ENCODE measurements at places on chromosomes 7 and 10. TPM values are rescaled to one million over a fixed set of nuclear protein-coding genes. Genes with fewer than 3 reads are reported as not detected.

TEX36 gene
- total RNA-seq = not detected

STMP1 gene
- total RNA-seq = 17.3 TPM

SFTPA2 gene
- not detected for total RNA-seq

IQUB gene
- not detected for total RNA-seq

VIPR2 gene
- 0.55 TPM for total RNA-seq

TMEM273 gene
- 108 TPM for total RNA-seq

SORCS1 gene
- not detected for total RNA-seq

DNA sequence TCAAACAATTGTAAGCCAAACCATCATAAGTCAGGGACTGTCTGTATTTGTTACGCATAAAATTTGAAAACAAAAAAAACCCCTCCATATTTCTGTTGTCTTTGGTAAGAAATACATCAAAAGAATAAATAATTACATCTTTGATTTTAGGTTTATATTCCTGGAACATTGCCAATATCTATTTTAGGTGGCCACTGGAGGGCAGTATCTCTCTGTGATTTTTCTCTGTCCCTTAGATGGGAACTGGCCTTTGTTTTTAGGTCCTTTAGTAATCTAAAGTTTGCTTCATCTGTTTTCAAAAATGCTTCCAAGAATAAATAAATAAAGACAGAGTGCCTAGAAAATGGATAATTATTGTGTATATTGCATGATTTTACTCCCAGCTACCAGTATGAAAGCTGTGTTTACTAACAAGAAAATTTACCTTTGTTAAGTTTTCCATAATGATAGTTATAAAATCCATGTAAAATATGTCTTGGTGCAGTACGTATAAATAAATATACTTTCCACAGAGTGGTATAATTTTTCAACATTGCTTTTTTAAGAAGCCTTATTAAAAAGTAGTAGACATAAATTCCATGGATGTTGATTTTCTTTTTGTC is 64.2 kb downstream of the PHYHIPL start:
- no peak overlapping the region for H3K27ac ChIP-seq
- H3K27me3 ChIP-seq = no peaks in the 10 kb centered on the region
- no peak for DNase-seq
- H3K4me3 ChIP-seq = no peak overlapping the region

DNA sequence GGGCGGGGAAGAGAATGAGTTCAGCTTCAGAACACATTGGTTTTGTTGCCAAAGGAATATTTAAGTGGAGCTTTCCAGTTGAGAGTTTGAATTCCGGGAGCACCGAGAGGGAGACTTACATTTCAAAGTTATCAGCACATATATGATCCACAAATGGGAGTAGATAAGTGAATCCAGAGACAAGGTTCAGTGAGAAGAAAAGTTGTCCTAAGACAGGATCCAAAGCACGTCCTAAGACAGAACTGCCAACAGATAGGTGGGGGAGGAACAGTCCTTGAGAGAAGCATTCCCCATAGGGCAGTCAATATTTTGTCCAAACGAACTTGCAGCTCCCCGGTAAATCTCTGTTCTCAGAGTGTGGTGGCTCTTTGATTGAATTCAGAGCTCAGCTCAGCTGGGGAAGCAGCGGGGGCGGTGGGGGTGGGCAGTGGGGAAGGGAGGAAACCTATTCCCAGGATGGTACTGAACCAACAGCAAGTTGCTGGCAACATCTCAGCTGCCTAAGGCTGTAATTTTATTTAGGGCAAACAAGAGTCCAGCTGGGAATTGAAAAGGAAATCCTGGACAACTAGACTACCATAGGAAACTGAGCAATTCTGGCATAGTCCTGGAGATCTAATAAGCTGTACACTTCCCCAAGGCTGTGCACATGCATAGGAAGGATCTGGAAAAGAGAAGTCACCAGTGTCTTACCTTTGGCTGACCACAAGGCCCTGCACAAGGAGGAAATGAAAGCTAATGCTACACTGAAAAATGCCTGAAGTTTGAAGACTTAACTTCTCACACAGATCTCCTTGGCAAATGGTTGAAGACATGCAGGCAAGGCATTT is 94.2 kb upstream of the CXCL12 start:
- no peak overlapping the region for H3K4me3 ChIP-seq
- no peaks in the 10 kb centered on the region for H3K36me3 ChIP-seq
- no peaks in the 10 kb centered on the region for H3K4me1 ChIP-seq
- H3K27ac ChIP-seq = no peak overlapping the region
- no peak for DNase-seq

GRCh38 chr7:74606101-74606908 is 51.2 kb upstream of the GTF2I start:
- H3K4me3 ChIP-seq = peak overlapping the region; percentile 45
- DNase-seq = peak; percentile 70
- no peak overlapping the region for H3K27ac ChIP-seq
- H3K36me3 ChIP-seq = no peaks in the 10 kb centered on the region

GRCh38 chr7:84799106-84799505 is 387.8 kb downstream of the SEMA3D start:
- no peak for DNase-seq
- H3K27ac ChIP-seq = no peak overlapping the region
- H3K36me3 ChIP-seq = no peaks in the 10 kb centered on the region
- H3K4me3 ChIP-seq = no peak overlapping the region

GRCh38 chr10:19606968-19607367 is 209.3 kb upstream of the PLXDC2 start:
- H3K4me1 ChIP-seq = no peaks in the 10 kb centered on the region
- no peaks in the 10 kb centered on the region for H3K27me3 ChIP-seq
- DNase-seq = no peak
- no peak overlapping the region for H3K4me3 ChIP-seq

DNA sequence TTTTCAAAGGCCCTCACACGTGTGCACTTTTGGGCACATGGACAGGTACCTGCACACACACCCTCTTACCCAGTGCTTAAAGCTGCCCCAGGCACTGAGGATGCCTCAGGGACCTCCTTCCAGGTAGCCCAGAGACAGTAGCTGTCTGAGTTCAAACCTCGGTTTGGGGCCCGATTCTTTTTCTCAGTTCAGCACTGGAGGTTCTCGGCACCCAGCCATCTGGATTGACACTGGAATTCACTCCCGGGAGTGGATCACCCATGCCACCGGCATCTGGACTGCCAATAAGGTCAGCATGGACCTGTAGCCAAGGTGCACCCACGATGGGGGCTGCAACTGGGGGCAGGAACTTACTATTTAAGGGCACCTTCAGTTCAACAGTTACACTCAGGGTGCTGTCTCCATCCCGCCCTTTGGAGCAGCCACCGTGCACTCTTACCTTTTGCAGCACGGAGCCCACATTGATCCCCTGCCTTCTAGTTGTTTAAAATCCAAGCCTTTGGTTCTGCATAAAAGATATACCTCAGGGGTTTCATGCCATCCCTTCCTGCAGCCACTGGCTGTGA is 17.7 kb downstream of the CPA5 start:
- peaks cover 5% of the 10 kb centered on the region for H3K36me3 ChIP-seq
- H3K27me3 ChIP-seq = peaks cover 2% of the 10 kb centered on the region
- peaks cover 21% of the 10 kb centered on the region for H3K4me1 ChIP-seq
- no peak overlapping the region for H3K4me3 ChIP-seq

DNA sequence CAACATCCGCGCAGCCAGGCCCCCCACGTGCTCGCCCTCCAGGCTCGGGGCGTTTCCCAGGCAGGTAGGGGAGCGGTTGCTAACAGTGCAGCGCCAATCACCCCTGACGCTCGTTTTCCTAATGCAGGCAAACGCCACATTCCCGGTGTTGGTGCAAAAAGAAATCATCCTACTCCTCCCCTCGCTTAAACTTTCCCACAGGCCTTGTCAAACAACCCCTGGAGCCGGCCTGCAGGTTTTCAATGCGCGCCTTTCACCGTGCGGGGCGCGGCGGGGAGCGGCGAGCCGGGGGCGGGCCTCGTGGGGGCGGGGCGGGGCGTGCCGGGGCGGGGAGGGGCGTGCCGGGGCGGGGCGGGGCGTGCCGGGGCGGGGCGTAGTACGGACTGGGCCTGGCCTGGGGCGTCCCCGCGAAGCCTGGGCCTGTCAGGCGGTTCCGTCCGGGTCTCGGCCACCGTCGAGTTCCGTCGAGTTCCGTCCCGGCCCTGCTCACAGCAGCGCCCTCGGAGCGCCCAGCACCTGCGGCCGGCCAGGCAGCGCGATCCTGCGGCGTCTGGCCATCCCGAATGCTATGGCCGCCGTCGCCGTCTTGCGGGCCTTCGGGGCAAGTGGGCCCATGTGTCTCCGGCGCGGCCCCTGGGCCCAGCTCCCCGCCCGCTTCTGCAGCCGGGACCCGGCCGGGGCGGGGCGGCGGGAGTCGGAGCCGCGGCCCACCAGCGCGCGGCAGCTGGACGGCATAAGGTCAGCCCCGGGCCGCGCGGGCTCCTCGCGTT is at the start of gene ECHDC3:
Gene ECHDC3, plus strand, starts transcription at position 374 of the 770 bp plus-strand sequence. Its CDS starts 195 bp downstream, at position 569.
- peaks cover 4% of the 10 kb centered on the region for H3K36me3 ChIP-seq
- H3K27ac ChIP-seq = no peak within 1 kb of the TSS
- peaks cover 20% of the 10 kb centered on the region for H3K27me3 ChIP-seq
- H3K4me3 ChIP-seq = peak within 1 kb of the TSS; percentile 49
- peaks cover 12% of the 10 kb centered on the region for H3K4me1 ChIP-seq
- DNase-seq = peak; percentile 44

DNA sequence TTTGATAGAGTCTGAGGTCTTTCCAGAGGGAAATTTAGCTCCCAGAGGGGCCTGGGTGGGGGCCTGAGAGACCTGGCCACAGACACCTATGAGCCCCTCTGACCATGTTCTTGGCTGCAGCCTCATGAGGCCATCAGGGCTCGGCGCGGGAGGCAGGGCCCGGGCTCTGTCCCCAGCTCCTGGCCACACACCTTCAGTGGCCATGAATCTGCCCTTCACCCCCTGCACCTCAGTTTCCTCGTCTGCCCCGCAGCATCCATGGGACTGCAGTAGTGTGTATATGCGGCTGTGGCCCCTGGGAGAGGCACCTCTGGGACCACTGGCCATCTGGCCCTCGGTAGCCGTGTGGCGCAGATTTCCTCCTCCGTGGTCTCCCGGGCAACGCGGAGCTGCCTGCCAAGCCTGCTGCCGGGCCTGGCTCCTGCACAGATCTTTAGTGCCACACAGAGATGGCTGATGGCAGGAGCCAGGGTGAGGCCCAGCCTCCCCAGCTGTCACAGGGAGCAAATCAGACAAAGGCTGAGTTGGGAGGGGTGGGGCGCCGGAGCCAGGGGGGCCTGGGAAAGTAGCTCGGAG is 23.6 kb upstream of the ADCYAP1R1 start:
- no peak overlapping the region for H3K27ac ChIP-seq
- no peak overlapping the region for H3K4me3 ChIP-seq
- no peaks in the 10 kb centered on the region for H3K27me3 ChIP-seq

- no peak overlapping the region for H3K4me3 ChIP-seq
- H3K4me1 ChIP-seq = peaks cover 15% of the 10 kb centered on the region
- no peaks in the 10 kb centered on the region for H3K36me3 ChIP-seq
- peaks cover 16% of the 10 kb centered on the region for H3K27me3 ChIP-seq
Observed at GRCh38 chr10:104581884-104582601, 59.0 kb upstream of the SORCS3 start.

- no peaks in the 10 kb centered on the region for H3K4me1 ChIP-seq
- no peak overlapping the region for H3K27ac ChIP-seq
- H3K27me3 ChIP-seq = no peaks in the 10 kb centered on the region
- H3K4me3 ChIP-seq = no peak overlapping the region
Observed at GRCh38 chr10:360653-361052, 225.4 kb downstream of the ZMYND11 start.

DNA sequence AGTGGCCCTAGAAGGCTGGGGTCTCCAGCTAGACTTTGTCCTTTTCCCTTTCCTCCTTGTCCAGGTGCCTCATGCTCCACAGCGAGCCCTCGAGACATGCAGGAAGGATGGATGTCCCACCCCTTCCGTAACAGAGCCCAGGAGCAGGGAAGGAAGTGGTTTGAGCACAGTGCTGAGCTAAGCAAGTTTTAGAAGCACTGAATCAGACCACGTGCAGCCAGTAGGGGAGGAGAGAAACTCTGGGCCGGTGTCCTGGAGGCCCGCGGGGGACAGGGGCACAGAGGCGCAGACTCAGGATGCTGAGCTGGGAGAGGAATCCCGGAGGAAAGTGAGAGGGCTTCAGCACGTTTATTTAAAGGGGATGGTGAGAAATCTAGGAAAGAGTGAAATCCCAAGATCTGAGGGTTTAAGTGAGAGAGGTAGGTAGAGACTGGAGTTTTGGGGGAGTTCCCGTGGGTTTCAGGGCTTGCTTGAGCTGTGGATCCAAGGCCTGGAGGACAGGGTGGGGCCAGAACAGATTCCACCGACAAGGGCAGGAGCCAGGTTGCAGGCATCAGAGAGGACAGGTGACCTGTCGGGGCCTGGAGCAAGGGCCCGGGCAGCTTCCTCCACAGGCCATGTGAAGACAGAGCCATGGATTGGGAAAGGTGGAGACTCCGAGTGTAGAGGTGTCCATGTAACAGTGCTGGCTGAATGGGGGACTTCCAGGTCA is 4.4 kb upstream of the IRF5 start:
- peaks cover 6% of the 10 kb centered on the region for H3K27me3 ChIP-seq
- peak overlapping the region; percentile 70 for H3K4me3 ChIP-seq
- H3K4me1 ChIP-seq = peaks cover 26% of the 10 kb centered on the region
- H3K27ac ChIP-seq = peak overlapping the region; percentile 77
- DNase-seq = peak; percentile 75
- no peaks in the 10 kb centered on the region for H3K36me3 ChIP-seq

DNA sequence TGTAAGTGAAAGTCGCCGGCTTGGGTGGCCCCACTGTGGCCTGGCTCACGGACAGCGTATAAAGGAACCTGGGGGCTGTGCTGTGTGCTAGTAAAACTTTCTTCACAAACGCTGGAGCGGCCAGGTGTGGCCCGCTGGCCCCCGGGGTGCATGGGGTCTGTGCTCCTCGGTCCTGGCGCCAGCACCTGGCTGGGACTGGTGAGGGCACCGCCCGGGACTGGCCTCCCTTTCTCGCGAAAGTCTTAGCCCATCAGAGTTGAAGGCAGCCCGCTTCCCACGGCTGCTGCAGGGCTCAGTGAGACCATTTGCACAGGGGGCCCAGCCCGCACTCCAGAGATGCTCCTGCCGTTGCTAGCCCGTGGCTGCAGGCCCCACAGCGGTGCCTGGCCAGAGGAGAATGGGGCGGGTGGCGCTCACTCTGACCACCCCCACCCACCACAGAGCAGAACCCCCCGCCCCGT is 5.8 kb downstream of the PWWP2B start:
- peaks cover 13% of the 10 kb centered on the region for H3K4me1 ChIP-seq
- no peaks in the 10 kb centered on the region for H3K36me3 ChIP-seq
- H3K27me3 ChIP-seq = no peaks in the 10 kb centered on the region
- no peak for DNase-seq
- H3K27ac ChIP-seq = no peak overlapping the region

GRCh38 chr7:158019726-158020705 is 567.6 kb downstream of the PTPRN2 start:
- no peaks in the 10 kb centered on the region for H3K36me3 ChIP-seq
- DNase-seq = no peak
- H3K4me3 ChIP-seq = no peak overlapping the region
- H3K4me1 ChIP-seq = no peaks in the 10 kb centered on the region
- H3K27ac ChIP-seq = no peak overlapping the region

DNA sequence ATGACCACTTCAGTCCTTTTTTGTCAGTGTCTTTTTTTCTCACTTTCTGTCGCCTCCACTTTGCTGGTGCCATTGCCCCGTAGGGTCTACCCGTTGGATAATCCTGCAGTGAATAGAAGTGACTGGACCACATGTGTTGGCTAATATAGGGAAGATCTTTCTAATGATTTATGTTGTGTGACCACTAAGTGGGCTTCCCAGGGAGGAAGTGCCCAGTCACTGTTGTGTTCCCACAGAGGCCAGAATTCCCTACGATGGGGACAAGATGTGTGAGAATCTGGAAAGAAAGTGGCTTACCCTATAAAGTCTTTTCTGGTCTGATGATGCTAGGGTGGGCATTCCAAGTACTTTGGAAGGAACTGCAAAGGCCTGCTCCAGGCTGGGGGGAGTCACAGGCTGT is 28.4 kb upstream of the SMC3 start:
- H3K4me3 ChIP-seq = no peak overlapping the region
- no peak overlapping the region for H3K27ac ChIP-seq
- no peak for DNase-seq

- no peak overlapping the region for H3K27ac ChIP-seq
- no peaks in the 10 kb centered on the region for H3K27me3 ChIP-seq
- peaks cover 26% of the 10 kb centered on the region for H3K4me1 ChIP-seq
- H3K36me3 ChIP-seq = no peaks in the 10 kb centered on the region
- H3K4me3 ChIP-seq = no peak overlapping the region
Observed at GRCh38 chr7:140249036-140249806, 72.4 kb upstream of the KDM7A start.

Measured in activated CD4-positive, alpha-beta memory T cell treated with anti-CD3 and anti-CD28 coated beads for 36 hours (primary cell).